ENCODE measurements at places on chromosomes 12 and 14.
A peak's percentile ranks its signal among the peaks of the same experiment; 100 is the strongest.

- DNase-seq = no peak
Observed at GRCh38 chr12:49895773-49896172, 7.9 kb downstream of the FAIM2 start.

- no peak for DNase-seq
Observed at GRCh38 chr12:49979791-49980190, 7.0 kb downstream of the AQP6 start.

DNA sequence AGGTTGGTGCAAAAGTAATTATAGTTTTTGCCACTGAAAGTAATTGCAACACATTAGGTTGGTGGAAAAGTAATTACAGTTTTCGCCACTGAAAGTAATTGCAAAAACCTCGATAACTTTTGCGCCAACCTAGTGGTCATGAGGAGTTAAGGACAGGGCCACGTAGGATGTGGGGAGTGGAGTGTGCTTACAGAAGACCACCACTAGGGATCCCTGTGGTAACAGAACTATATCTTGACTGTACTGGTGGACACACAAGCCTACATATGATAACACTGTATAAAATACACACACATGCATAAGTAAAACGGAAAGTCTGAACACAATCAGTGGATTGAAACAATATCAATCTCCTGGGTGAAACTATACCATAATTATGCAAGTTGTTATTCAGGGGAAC, 187.4 kb upstream of the ABCD2 start:
- no peak for DNase-seq

DNA sequence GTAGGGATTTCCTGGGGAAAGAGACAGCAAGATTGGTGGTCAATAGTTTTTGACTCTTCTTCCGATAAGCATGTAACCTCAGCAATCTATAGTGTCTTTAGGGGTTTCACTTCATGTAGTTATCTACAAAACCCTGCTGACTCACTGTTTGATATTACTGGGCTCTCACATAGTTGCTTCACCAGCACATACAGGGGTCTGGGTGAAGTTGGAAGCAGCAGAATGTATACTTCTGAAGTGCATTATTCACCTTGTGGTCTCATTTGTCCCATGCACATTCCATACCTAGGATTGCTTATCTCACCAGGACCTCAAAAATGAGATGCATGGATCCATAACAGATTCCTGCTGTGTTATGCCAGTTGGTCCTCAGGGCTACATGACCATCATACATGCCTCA, 280.0 kb downstream of the LRIG3 start:
- no peak for DNase-seq

DNA sequence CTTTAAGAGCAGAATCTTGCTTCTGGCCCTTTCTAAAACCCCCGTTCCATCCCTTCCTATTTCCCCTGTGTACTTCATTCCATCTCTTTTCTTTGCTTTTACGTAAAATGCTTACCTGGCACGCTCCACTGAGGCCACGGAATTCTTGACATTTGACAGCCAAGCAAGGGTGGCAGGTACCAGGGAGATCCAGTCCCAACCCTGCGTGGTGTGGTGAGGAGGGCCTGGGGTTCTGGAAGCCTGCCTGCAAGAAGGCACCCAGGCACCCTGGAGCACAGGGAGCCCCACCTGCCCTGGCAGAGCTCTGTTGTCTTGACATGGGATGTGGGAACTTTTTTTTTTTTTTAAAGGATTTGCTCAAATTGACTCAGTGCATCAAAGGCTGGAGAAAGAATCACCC, 48.6 kb downstream of the ITPK1 start:
- DNase-seq = no peak

- DNase-seq = no peak
Observed at GRCh38 chr14:72745546-72745945, 148.4 kb downstream of the DPF3 start.

DNA sequence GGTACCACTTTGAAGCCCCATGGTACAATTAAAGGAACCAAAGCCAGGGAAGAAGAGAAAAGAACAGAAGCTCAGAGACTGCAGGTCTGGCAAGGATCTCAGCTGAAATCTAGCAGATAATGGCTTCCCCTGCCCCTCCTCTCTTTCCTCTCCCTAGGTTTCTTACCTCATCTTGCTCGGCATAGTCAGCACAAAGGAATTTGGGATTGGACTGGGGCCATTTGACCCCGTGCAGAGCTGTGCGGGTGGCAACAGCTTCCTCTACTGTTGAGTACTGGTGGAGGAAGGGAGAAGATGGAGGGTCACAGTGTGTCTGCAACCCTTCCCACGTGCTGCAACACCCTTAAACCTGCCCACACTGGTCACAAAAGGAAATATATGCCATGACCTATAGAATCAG, 4.7 kb upstream of the CDH24 start:
- DNase-seq = no peak

DNA sequence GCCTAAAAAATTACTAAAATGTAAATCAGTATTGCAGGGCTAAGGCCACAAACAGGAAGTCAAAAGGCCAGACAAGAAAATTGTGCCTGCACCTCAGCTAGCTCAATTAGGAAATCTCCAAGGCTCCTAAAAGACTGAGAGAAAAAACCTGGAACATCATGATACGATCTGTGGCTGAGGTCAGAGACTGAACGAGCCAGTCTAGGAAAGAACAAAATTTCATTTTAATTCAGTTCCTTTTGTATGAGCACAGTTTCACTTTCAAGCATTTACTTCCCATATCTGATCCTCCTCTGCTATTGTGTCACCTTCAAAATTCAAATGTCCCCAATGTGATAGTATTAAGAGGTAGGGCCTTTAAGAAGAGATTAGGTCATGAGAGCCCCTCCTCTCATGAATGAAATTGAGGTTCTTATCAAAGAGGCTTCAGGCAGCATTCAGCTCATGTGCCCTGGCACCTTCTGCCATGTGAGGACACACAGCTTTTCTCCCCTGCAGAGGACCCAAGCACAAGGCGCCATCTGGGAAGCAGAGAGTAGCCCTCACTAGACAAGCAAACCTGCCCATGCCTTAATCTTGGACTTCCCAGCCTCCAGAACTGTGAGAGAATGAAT, 14.8 kb downstream of the PRKAB1 start:
- DNase-seq = no peak

DNA sequence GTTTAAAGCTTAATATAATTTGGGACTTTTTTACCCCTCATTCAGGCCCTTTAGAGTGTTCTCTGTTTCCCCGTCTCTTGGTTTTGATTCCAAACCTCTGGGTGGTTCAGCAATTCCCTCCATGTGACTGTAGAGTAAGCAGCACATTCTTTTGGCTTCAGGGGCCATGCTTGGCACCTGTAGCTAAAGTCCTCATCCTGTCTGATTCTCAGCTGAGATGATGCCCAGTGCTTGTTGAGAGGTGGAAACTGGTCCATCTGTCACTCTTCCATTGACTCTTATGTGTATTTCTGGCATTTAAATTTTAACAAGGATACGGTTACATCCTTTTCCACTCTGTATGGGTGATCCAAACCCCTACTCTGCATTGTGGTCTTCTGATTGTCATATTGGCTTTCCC, 127.1 kb downstream of the DIO2 start:
- no peak for DNase-seq

DNA sequence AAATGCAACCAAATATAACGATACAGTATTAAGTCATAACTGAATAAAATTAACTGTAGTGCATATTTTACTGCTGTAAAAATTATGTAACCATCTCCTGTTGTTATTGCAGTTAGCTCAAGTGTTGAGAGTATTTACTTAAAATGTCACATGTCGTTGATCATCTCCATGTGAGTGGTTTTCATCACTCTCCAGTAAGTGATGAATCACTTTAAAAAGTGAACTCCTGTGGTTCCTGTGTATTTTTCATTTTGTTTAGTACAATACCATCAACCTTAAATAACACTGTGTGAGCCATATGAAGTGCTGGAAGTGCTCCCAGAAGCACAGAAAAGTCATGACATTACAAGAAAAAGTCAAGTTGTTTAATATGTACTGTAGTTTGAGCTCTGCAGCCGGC, 104.7 kb upstream of the SLCO1B1 start:
- DNase-seq = no peak

DNA sequence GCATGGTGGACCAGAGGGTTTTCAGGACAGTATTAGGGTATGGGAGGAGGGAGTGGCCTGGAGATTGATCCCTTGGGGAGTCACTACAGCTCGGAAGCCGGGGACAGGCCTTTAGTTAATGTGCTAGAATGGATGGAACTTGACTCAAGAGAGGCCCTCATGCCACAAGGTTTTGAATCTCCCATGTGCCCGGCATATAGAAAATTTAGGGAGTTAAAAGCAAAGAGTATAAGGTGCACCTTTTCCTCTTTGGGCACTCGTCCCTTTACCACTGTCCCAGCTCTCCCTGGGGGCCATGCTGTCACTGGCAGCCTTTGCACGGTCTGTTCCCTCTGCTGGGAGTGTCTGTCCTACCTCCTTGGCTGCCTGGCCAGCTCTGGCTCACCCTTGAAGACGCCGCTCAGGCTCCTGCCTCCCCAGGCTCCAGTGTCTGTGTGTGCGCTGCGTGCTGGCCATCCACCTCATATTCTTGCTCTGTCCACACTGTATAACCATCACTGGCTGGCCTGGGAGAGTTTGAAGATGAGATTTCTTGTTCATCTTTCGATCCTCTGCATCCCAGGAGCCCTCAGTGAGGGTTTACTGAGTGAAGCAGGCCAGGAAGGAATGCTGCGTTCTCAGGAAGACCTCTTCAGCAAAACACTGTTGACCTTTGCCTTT, 161.3 kb downstream of the ZFP36L1 start:
- DNase-seq = no peak

DNA sequence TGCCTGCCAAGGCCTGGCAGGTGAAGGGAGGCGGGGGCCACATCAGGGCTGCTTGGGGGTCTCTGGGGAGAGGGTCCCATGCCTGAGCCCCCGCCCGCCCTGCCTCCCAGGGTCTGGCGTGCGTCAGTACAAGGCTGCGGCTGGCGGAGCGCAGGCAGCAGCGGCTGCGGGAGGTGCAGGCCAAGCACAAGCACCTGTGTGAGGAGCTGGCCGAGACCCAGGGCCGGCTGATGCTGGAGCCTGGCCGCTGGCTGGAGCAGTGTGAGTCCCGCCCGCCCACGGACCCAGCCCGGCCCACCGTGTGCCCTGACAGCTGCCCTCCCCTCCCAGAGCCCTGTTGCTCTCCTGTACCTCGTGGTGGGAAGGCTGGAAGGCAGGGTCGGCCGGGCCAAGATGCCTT, 40.7 kb downstream of the KIF26A start:
- DNase-seq = no peak

- no peak for DNase-seq
Observed at GRCh38 chr12:100189636-100190394, 10.8 kb upstream of the ACTR6 start.

DNA sequence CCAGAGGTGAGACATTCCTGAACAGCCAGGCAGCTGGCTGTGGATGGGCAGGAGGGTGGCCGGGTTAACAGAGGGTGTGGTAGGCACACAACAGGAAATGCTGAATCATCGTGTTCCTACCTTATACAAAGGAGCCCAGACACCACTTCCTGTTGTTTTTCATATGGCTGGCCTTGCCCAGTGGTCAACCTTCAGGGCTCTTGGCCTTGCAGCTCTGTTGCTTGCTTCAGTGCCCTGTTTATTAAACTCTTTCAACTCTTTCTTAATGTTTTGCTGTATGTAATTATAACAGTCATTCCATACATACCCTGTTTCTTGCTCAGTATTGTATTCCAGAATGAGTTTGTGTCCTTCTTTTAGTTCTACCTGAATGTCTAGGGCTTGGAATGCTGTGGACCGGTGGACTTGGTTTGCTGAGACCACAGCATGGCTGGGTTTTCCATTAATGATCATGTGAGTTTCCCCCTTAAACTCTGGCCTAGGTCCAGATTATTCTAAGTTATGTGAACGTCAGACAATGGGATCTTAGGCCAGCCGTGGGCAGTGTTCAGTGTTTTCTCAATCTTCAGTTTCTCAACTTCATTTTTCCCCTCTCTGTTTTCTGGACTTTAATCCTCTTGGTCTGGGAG, 11.9 kb downstream of the CFAP54 start:
- peak; percentile 10 for DNase-seq

DNA sequence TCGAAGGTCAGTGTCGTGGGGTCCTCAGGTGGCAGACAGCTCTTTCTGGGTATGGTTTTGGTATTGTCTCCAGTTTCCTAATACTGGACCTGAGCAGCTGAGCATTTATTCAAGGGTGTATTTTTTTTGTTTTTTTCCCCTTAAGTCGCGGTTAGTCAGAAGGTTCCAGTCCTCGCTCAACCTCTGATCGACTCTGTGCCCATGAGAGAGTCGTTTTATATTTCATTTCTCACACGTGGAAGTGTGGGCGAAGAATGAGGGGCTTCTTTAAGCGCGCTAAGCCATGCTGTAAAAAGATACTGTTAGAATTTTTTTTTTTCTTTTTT, 499 bp downstream of the MIPOL1 start:
- DNase-seq = no peak
